Thymus (tissue), 14 donors: ENCODE measurements at places on chromosomes 5 and 9.

GRCh38 chr9:37859043-37859442 is 44.9 kb downstream of the SLC25A51 start:
- no peak for DNase-seq

DNA sequence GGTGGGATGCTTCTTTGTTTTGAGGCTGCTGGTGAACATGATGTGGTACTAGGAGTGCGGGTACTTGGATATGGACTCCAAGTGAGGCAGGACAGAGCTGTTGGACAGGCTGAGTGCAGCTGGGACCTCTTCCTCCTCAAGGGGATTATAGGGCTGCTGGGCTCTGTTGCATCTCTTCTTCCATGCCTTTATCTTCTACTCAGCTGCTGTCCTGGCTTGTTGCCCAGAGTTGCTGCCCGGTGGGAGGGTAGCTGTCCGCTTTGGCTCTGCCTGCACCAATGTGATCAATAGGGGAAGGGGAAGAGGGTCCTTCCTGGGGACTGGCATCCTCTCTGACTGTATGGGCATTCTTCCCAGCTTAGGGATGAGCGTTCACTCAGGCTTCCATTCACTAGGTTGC is 1217.9 kb upstream of the ACO1 start:
- no peak for DNase-seq

DNA sequence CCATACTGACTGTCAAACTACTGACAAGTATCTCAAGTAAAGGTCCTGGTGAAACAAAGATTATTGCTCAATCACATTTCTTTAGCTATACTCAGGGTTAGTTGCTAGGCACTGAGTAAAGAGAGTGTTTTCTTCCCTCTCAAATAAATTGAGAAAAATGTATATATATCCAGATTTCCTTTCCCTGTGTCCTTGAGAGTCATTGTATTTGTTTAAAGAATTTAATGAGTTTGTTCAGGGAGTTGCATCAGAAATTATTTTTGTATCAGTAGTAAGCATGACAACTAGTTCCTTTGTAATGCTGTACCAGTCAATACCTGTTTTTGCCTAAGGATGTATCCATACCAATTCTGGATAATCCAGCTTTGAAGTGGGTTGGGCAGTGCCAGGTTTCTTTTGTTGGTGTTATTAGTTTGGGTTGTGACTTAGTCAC is 3.2 kb upstream of the ANKHD1 start:
- DNase-seq: no peak

DNA sequence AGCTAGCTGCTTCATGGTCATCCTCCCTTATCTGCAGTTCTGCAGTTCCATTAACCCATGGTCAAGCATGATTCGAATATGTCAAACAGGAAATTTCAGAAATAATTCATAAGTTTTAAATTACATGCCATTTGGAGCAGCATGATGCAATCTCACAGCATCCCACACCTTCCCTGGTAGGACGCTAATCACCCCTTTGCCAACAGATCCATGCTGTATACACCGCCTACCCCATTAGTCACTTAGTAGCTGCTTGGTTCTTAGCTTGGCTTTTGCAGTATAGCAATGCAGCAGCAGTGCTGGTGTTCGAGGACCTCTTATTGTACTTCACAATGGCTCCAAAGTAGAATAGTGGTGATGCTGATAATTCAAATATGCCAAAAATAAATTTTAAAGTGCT is 739.7 kb upstream of the CDH9 start:
- DNase-seq: no peak

- DNase-seq: no peak
Observed at GRCh38 chr9:128493424-128493823, 11.1 kb upstream of the GLE1 start.

DNA sequence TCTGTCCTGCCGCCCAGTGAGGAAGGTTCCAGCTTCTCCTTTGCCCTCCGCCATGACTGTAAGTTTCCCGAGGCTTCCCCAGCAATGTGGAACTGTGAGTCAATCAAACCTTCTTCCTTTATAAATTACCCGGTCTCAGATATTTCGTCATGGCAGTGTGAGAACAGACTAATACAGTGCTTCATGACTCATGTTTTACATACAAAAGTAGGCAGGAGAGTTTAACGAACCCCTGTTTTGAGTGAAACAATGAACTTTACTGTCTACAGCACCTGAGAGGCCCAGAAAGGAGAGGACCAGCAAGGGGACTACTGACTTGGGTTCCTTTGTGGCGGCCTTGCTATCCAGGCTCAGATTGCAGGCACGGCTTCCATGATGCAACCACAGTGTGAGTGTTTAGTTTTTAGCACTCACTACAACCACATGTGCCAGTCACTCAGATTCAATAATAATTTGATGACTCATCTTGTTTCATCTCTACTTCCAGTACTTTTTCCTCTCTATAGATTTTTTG is 139.1 kb upstream of the CLINT1 start:
- no peak for DNase-seq

DNA sequence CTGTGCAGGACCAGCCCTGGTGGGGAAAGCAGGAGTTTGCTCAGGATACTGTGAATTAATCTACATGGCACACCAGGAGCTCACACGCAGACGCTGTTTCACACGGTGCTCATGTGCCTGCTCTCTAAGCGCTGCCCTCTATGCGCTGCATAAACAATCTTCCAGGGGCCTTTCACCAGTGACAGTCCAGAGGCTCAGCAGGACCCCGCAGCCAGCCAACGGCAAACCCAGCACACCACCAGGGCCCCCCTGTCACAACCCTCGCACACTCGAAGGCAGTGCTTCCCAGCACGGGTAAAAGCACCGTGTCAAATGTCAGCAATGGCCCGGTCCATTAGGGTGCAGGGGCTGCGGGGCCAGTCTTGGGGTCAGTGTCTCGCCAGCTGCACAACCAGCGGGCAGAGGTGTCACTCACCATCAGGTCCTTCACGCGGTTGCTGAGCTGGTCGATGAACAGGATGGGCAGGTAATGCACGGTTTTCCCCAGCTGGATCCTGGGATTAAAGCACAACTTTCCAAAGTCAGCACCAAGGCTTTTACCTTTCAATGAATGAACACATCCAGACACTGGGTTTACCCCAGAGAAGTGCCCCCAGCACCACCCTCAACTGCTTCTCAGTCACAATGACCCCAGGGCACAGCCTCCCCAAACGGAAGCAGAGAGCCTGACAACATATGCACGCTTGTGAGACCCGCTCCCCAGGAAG is 7.3 kb downstream of the CLPTM1L start:
- no peak for DNase-seq

DNA sequence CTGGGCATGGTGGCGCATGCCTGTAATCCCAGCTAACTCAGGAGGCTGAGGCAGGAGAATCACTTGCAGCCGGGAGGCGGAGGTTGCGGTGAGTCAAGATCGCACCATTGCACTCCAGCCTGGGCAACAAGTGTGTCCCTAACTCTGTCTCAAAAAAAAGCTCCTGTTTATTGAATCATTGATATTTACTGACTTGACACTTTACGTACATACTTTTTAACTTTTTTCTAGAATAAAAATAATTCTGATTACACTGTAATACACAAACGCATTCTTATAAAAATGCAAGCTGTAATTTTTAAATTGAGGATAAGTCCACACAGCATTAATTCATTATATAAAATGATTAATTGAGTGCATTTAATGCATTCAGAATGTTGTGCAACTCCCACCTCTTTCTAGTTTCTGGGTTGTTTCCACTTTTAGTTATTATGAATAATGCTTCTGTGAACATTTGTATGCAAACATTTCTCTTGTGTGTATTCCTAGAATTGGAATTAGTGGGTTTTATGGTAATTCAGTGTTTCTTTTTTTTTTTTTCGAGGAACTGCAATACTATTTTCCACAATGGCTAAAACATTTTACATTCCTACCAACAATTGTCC is 15.7 kb downstream of the ERCC6L2 start:
- DNase-seq: no peak

GRCh38 chr9:73349476-73349875 is 197.8 kb downstream of the ANXA1 start:
- DNase-seq: no peak

GRCh38 chr5:124474528-124475215 is 271.8 kb downstream of the ZNF608 start:
- DNase-seq: no peak

DNA sequence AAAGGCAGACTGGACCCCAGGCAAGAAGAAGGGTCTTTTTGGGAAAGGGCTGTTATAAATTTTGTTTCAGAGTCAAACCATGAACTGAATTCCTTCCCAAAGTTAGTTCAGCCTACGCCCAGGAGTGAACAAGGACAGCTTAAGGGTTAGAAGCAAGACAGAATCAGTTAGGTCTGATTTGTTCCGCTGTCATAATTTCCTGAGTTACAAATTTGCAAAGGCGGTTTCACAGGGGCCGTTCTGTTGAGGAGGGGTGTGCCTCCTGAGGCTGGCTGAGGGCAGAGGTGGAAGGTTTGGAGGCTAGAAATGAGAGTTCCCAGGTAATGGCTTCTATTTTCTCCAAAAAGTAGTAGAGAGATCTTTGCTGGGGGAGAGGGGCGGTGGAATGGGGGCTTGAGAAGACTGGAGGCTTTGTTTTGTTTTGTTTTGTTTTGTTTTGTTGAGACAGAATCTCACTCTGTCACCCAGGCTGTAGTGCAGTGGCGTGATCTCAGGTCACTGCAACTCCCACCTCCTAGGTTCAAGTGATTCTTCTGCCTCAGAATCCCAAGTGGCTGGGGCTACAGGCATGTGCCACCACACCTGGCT is 4.1 kb upstream of the CERCAM start:
- DNase-seq: no peak

- DNase-seq: no peak
Observed at GRCh38 chr5:8290721-8291120, 421.8 kb downstream of the MTRR start.

- DNase-seq: no peak
Observed at GRCh38 chr9:92971776-92972175, 24.5 kb downstream of the FGD3 start.

DNA sequence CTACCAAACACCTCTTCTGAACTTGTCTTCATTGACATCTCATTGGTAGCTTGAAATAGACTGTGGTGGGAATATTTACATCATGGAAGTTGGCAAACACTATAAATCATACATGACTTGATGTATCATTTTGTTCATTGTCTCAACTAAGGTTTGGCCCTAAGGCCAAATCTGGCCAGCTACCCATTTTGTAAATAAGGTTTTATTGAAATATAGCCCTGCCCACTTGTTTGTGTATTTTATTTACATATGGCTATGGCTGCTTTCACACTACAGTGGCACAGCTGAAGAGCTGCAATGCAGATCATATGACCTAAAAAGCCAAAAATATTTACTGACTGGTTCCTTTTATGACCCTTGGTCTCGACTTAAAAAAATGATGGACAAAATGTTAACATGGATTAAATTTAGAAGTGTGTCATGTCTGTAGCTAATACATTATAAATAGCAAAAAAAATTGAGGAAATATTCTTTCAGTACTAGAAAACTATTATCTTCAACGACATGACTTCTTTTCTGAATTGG is 22.1 kb downstream of the FAM240B start:
- no peak for DNase-seq

- no peak for DNase-seq
Observed at GRCh38 chr9:95095641-95096355, 221.7 kb downstream of the FANCC start.

DNA sequence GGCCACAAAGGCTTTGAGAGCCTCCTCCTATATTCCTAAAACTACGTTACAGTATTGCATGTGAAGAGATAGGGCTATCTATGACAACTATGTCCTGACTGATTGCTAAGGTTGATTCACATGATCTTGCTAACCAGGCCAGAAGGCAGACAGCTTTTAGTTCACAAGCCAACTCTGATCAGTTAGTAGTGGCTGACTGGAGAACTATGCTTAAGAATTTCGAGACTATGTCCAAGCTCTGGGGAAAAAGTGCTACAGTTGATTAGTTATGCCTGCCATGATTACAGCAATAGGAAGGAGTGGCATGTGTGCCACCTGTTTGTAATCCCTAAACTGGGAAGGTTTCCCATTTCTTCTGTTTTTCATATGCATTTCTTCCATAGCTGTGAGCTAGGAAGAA is 223.4 kb downstream of the DOCK8 start:
- no peak for DNase-seq

- no peak for DNase-seq
Observed at GRCh38 chr5:66255714-66256113, 111.6 kb downstream of the SREK1 start.
